ENCODE measurements at places on chromosomes 12 and 14.

GRCh38 chr12:44874981-44875416, 1.1 kb downstream of the NELL2 start:
- no peak for DNase-seq

DNA sequence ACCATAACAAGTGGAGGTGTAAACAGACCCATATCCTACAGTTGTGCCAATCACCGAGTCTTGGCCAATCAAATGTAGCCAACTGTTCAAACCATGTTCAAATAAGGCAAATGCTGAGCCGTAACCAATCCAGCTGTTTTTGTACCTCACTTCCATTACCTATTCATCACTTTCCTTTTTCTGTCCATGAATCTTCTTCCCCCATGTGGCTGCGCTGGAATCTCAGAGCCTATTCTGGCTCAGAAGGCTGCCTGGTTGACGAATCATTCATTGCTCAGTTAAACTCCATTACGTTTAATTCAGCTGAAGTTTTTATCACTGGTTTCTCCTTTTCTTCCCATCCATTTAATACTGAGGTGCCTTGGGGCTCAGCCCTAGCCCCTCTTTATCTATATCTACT, 71.1 kb downstream of the TBC1D30 start:
- no peak for DNase-seq

- no peak for DNase-seq
Observed at GRCh38 chr12:49323524-49324097, 556 bp downstream of the TROAP start.

DNA sequence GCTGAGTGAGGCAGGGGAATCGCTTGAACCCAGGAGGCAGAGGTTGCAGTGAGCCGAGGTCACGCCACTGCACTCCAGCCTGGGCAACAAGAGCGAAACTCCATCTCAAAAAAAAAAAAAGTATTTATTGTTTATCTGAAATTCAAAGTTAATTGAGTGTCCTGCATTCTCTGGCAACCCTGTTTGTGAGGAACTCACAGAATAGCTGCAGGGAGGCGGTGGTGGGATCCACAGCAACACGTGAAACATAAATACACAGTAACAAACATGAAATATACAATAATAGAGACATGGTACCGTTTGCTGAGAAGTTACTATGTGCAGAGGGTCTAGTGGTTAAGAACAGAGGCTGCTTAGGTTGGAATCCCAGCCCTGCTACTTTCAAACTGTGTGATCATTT, 43.7 kb upstream of the RFLNA start:
- no peak for DNase-seq

DNA sequence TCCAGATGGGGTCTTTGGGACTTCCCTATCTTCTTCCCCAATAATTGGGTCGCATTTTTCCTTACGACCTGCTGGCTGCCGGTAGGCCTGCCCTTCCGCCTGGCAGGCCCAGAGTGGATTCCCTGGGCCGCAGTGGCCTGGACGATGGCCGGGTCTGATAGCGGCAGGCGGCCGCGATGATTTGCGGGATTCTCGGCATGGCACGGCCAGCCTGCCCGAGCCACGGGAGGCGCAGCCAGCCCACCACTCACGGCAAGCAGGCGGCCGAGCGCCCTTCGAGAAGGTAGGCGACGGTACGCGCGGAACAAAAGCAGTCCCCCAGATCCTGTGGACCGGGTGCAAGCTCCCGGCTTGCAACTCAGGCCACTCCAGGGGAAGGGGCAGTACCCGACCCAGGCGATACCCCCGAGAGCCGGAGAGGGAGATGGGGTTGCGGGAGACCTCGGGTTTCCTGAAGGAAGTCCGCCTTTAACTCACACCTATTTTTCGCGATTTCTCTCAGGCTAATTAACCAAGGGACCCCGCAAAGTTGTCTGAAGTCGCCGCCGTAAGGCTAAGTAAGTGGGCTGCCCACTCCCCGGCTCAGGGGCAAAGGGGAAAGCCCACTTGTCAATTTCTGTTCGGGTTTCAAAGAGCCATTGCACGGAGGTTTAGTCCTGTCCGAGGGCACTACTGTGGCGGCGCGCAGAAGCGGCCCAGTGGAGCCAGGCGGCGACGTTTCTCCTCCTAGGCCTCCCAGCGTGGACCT, 1.4 kb upstream of the GSC start:
- no peak for DNase-seq

DNA sequence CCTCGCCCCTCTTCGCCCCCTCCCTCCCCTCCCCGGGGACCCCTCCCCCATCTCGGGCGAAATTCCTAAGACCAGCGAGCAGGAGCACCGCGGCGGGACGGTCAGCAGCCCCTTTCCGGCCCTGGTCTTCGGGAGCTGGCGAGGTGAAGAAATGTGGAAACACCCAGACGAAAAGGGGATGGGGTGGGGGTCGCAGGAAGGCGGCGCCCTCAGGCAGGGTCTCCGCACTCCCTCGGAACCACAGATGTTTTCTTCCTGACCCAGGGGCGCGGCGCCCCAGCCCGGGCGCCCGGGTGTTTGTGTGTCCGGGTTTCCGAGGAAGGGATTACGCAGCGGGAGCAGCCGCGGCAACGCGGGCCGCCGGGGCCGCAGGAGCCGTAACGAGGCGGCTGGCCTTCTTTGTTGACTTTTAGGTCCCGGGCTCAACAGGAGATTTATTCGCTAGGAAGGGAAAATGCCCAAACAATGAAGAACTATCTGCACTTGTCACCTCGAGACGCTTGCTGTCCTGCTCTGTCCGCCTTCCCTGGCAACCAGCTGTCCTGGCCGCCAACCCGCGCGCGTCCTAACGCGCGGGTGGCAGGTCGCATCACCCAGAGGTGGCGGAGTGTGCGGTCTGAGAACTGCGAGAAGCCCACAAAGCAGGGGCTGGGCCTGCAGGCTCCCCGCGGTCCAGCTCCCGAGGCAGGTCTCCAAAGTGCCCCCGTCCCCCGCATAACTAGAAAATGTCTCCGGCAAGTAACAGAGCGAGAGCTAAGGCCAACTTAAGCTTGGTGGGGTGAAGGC, 7.0 kb downstream of the FOXA1 start:
- DNase-seq, result no peak

- no peak for DNase-seq
Observed at GRCh38 chr14:40487824-40488223, 1055.6 kb upstream of the FBXO33 start.

DNA sequence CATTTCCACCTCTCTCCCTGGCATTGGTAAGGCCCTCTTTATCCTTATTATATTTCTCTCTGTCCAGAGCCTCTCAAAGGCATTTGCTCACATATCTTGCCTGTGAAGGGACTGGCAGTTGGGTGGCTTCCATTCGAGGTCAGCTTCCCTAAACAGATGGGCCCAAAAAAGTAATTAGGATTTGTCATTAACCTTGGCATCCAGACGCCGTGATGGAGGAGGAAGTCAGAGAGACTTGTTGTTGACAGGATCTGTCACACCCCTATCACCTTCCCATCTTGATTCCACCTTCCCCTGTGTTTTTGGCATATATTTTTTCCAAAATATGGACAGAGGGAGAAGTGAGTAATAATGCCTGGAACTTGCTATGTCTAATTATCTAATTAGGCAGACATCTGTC, 54.0 kb upstream of the OAS1 start:
- no peak for DNase-seq

DNA sequence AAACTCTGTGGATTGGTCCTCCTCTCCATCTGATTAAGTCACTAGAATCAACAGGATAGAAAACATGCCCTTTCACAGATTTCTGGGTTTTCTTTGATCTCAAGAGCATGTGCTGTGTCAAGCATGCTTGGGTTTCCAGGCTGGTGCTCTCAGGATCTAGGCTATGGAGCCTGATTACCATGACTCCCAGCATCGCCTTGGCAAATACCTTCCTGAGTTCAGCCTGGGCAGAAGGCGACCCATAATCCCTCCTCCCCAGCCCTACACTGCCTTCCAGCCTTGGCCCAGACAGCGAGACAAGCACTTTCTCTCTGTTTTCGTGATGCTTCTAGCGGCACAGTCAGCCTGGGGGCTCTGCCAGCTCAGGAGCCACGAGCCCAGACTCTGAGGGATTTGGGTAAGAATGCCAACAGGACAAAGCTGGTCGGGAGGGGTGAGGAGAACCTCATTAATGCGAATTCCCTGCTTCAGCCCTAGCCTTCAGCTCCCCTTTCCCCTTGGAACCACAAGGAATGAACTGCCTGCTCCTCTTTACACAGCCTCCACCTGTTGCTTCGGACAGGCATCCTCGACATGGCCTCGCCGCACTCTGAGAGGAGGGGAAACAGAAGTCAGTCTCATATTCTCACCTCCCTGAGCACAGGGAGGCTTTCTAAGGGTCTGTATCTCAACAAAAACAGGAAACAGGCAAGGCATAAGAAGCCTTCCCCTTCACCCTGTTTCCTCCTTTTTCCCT, 227.1 kb downstream of the MSRB3 start:
- DNase-seq, result no peak

DNA sequence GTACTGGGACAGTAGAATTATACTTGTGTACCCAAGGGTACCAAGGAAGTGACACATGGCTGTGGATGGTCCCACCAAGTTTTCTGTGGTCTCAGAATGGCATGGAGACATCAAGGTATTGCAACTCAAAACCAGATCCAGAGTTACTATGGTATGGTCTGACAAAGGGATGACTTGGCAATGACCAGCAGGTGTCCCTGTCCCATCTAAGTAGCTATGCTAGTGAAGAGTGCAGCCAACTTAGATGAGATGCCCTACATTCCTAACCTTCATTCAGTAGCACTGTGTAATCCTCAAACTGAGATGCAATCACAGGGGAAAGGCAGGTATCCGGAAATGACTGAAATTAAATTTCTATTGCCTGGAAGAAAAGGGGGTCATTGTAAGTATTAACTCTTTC, 188.7 kb upstream of the TMEM260 start:
- no peak for DNase-seq

DNA sequence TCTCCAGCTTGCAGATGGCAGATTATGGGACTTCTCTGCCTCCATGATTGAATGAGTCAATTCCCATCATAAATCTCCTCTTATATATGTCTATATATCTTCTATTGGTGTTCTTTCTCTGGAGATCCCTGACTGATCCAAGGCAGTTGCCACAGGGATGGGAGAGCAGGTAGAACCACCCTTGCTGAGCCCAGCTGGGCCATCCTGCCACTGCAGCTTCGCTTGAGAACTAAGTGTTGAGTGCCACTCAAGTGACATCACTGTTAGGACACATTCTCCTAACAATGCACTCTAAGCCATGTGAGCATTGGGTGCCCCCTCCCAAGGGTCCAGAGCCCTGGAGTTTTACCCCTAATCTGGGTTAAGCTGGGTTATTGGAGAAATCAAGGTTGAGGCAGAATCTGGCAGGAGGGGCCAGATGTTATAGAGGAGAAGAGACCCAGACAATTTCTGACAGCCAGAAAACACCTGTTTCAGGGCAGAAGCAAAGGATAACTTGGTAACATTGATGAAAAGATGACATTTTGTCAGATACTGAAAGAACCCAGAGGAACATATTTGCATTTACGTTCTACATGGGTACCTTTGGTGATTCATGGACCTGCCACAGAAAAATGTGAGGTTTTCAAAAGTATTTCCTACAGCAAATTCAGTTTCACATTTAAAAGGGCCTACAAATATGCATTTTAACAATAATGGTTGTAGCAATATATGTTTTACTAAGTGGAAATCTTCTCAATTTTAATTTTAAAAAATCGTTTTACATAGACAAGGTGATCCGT, 57.2 kb upstream of the MAX start:
- DNase-seq, result no peak

- DNase-seq, result no peak
Observed at GRCh38 chr12:127667131-127667685, 599.8 kb upstream of the TMEM132C start.

DNA sequence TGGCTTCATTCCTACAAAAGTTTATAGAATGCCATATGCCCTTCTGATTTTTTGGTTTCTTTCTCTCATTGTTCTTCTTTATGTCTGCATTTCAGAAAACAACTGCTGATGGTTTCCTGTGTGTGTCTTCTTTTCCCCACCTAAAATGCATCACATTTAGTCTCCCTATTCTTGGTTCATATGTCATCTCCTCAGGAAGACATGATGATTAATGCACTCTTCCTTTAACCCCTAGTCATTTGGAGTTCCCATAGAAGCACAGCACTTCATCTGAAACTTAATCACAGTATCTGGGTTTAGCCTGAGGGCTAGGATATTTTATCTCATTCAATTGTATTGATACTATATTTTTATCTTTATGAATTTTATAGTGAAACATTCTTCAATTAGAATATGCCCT, 21.5 kb downstream of the GNPNAT1 start:
- DNase-seq, result no peak

GRCh38 chr14:47539031-47539461, 136.4 kb downstream of the MDGA2 start:
- DNase-seq, result no peak

DNA sequence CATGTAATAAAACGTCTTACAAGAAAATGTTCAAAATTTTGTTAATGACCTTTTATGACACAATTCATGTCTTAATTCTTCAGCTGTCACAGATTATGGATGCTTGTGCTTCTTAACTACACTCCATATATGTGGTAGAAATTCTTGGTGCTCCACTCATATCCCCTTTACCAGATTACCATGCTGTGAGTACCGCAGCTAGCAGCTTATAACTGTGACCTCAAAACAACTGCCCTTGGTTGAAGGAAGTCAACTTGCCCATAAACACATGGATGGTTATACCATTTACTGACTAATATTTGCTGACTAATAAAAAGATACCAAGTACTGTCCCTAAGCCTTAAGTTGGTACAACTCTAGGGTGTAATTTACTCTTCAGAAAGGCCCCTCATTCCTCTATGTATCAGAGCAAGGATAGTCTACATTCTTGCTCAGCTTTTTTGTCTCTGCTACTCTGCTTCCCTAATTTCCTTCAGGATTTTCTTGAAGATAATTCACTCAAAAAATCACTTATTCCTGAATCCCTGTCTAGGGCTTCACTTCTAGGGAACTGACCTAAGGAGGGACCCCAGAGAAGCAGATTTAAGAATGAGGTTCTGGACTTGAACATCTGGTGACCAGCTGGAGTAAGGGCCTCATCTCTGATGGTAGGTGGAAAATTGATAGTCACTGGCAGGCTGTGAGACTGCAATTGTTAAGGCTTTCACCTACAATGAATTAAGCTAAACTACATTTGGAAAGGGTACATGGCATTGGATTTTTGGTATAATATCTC, 152.3 kb downstream of the SLC6A15 start:
- no peak for DNase-seq

GRCh38 chr14:84401631-84402030, 1128.3 kb upstream of the FLRT2 start:
- no peak for DNase-seq

- DNase-seq, result no peak
Observed at GRCh38 chr14:96722736-96723135, 74.4 kb upstream of the VRK1 start.

GRCh38 chr12:19431407-19432308, 7.6 kb upstream of the AEBP2 start:
- DNase-seq, result no peak

- DNase-seq, result no peak
Observed at GRCh38 chr12:47710278-47710677, 4.4 kb upstream of the RPAP3 start.

GRCh38 chr14:89856871-89857345, 97.6 kb downstream of the EFCAB11 start:
- no peak for DNase-seq

DNA sequence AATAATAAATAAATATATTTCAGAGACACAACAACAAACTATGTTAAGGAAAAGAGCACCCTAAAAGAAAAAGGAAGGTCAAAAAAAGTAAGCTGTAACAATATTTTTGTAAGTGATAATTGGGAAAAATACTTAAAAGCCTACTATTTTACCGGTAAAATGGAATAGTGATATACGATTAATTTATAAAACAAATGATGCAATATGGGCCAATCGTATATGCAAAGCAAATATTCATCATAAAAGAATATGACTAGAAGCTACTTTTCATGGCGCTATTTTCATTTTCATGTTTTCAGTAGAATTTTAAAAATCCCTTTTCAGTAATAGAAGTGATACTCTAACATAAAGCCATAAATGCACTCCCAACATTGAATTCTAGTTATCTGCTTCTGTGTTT, 131.0 kb upstream of the AMIGO2 start:
- DNase-seq, result no peak
